PC-3 (cell line): ENCODE measurements at places on chromosomes 16 and 17. TPM values are rescaled to one million over a fixed set of nuclear protein-coding genes. Genes with fewer than 3 reads are reported as not detected.
A peak's percentile ranks its signal among the peaks of the same experiment; 100 is the strongest.

- DNase-seq, result no peak
Measured at GRCh38 chr16:48628359-48628985, 18.5 kb upstream of the N4BP1 start.

DNA sequence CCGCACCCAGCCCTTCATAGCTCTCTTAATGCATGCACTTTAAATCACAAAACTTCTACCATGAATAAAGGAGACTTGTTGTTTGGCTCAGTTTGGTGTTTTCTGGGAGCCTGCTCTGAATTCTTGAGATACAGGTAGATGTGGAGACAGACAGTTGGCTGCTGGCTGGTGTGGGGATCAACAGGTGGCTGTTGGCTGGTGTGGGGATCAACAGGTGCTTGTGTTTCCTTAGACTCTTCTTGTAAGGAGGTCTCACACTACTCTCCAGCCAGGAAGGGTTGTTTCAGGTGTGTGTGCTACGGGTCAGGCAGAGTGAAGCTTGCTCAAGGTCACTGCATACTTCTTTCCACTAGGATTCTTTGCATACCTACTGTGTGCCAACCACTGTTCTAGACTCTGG lies 265.9 kb downstream of the HS3ST4 start:
- no peak for DNase-seq

DNA sequence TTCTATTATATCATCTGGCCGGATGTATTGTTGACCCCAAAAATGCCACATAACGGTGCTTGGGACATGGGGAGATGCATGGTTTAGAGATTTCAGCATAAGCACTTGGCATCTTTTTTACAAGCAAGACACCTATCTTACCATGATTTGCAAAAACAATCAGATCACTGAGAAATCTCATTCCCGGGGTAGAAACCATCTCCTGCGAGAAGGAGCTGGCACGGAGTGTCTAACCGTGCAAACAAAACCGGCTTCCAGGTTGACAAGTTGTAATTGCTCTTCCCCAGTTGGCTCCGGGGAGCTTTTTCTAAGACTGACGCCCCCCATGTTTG lies 1.0 kb downstream of the SLC16A6 start:
- DNase-seq, result peak; percentile 29

GRCh38 chr17:7982173-7982572 lies 20.2 kb upstream of the GUCY2D start:
- DNase-seq, result peak; percentile 73

DNA sequence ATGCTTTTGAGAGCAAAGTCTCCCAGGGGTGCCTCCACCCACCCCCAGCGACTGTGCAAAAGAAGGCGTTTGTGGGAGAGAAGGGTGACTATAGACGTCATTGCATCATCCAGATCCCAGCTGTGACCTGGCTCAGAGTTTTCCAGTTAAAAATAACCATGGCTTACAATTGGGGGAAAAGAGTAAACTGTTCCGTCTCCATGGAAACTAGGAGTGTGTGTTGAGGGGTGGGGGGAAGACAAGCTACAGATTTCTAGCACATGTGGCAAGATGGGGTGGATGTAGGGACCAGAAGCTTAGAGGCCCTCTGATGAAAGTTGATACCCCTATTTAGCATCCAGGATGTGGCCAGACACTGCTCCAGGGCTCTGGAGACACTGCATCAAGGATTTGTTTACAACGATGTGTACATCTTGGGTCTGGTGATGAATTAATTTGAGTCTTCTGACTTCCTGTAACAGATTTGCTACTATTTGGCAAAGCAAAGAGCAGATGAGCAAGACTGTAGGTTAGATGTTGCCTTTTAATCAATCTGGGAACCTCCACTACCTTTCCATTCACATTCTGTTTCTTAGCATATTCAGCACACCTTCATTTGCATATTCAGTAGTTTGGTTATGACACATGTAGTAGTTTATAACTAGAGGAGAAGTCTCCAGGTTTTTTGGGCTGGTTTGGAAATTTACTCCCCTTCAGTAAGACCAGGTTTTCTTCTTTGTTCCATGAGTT lies 6.2 kb upstream of the DUSP14 start:
- DNase-seq, result no peak

DNA sequence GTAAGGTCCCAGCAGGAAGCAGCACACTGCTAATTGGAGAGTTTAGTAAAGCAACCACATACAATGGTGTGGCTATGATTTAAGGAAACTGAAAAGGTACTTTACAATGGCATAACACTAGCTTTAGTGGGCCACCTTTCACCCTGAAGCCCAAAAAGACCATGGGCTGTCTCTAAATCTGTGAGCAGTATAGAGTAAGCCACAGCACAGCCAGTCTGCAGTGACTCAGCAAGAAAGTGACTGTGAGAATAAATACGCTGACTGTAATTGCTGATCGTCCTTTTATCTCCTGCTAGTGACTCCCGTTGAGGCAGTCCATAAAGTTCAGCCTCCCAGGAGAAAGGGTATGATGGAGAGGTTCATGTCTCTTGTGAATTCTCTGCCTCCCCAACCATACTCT lies 679.8 kb upstream of the KIF2B start:
- DNase-seq, result peak; percentile 19

DNA sequence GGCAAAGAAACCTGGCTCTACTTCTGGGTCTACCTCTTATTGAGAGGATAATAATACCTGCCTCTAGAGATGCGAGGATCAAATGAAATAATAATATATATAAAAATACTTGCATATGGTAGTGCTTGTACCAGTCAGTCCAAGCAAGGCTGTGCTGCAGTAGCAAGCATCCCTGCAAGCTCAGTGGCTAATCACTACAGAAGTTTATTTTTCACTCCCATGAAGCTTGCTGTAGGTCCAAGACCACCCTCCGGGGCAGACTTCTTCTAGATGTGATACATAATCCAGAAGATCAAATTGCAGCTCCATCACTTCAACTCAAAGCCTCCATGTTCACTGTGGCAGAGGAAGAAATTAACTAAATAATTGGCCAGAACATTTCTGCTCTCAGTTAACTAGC lies 48.9 kb upstream of the NKD1 start:
- no peak for DNase-seq

DNA sequence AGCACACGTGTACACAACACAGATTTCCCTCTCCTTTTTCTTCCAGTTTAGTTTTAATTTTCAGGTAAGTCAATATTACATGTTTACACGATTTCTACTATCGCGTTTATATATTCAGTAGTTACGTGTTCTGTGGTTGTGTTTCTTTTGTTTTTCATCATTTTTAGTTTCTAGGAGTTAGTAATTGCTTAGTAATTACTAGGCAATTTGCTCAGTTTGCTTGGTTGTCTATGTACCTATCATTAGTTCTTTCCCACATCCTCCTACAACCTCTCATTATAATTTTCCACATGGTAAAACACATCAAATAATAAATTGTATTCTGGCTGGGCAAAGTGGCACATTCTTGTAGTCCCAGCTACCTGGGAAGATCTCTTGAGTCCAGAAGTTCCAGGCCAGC lies 24.6 kb upstream of the GUCY2D start:
- DNase-seq, result no peak

DNA sequence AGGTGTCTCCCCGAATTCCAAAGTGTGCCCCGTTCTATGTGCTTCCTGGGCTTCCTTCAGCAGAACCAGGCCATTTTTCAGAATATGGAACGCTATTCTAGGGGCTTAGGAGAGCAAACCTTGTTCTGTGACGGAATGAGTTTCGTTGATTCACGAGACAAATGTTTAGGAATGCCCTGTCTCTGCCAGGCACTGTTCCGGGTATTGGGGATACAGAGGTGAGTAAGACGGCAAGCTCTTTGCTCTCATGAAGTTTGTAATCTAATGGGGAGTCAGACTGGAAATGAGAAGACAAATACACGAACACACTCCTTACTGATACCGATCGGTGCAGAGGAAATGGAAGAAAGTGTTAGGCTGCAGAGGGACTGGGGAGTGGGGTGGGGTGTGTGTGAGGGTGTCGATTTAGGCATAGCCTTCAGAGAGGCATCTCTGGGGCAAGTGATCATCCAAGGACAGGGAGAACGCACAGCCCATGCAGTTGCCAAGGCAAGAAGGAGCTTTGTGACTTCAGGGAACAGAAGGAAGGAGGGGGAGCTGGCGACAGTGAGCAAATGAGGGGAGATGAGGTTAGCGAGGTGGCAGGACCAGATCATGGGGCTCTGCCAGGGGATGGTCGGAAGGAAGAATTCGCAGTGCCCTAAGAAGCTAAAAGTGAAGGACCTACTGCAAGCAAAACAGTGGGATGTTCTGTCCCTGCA lies 189.6 kb downstream of the MSI2 start:
- no peak for DNase-seq

DNA sequence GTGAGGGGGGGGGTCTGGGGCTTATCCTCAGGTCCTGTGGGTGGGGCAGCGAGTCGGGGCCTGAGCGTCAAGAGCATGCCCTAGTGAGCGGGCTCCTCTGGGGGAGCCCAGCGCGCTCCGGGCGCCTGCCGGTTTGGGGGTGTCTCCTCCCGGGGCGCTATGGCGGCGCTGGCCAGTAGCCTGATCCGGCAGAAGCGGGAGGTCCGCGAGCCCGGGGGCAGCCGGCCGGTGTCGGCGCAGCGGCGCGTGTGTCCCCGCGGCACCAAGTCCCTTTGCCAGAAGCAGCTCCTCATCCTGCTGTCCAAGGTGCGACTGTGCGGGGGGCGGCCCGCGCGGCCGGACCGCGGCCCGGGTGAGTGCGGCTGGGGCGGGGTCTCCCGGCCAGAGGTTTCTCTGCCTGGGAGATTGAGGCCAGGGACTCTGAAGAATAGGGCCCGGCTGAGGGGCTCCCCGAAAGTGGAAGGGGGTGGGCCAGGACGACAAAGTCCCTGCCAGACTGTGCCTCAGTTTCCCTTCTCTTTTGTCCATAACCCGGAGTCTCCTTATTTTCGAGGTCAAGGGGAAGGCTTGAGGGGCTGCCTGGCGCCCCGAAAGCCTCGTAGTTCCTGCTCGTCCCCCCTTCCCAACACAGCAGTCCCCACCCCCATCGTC lies at the start of gene FGF11:
Gene FGF11, plus strand, starts transcription at position 51 of the 651 bp plus-strand sequence. Its CDS starts 109 bp downstream, at position 160.
- DNase-seq, result no peak

- no peak for DNase-seq
Measured at GRCh38 chr17:34645594-34645993, 66.2 kb downstream of the TMEM132E start.

GRCh38 chr17:78812855-78813254 lies 27.8 kb downstream of the USP36 start:
- no peak for DNase-seq

DNA sequence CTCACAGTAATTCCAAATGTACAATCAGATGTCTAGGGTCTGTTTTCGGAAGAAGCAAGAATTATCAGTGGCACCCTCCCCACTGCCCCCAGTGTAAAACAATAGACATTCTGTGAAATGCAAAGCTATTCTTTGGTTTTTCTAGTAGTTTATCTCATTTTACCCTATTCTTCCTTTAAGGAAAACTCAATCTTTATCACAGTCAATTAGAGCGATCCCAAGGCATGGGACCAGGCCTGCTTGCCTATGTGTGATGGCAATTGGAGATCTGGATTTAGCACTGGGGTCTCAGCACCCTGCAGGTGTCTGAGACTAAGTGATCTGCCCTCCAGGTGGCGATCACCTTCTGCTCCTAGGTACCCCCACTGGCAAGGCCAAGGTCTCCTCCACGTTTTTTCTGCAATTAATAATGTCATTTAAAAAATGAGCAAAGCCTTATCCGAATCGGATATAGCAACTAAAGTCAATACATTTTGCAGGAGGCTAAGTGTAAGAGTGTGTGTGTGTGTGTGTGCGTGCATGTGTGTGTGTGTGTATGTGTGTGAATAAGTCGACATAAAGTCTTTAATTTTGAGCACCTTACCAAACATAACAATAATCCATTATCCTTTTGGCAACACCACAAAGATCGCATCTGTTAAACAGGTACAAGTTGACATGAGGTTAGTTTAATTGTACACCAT lies 59.7 kb downstream of the HLF start:
- no peak for DNase-seq

- DNase-seq, result no peak
Measured at GRCh38 chr17:39666231-39666600, 1.1 kb downstream of the TCAP start.

DNA sequence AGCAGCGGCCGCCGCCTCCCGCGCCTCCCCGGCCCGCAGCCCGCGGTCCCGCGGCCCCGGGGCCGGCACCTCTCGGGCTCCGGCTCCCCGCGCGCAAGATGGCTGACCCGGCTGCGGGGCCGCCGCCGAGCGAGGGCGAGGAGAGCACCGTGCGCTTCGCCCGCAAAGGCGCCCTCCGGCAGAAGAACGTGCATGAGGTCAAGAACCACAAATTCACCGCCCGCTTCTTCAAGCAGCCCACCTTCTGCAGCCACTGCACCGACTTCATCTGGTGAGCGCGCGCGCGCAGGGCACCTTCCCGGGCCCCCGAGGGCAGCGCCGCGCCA lies 258 bp downstream of the PRKCB start:
- DNase-seq, result no peak

- DNase-seq, result peak; percentile 87
Measured at GRCh38 chr16:67173808-67174705, 3.7 kb downstream of the NOL3 start.

DNA sequence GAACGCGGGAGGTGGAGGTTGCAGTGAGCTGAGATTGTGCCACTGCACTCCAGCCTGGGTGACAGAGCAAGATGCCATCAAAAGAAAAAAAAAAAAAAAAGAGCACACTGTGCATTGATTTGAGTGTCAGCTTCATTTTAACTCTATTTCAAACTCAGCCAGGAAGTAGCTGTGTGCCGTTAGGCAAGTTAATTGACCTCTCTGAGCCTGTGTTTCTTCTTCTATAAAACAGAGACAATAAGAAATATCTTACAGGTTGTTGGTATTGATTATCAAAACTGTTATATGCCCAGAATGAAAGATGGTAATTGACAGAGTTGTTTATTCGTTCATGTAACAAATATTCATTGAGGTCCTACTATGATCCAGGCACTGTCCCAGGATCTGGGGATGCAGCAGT lies 83.3 kb downstream of the CMC2 start:
- no peak for DNase-seq

DNA sequence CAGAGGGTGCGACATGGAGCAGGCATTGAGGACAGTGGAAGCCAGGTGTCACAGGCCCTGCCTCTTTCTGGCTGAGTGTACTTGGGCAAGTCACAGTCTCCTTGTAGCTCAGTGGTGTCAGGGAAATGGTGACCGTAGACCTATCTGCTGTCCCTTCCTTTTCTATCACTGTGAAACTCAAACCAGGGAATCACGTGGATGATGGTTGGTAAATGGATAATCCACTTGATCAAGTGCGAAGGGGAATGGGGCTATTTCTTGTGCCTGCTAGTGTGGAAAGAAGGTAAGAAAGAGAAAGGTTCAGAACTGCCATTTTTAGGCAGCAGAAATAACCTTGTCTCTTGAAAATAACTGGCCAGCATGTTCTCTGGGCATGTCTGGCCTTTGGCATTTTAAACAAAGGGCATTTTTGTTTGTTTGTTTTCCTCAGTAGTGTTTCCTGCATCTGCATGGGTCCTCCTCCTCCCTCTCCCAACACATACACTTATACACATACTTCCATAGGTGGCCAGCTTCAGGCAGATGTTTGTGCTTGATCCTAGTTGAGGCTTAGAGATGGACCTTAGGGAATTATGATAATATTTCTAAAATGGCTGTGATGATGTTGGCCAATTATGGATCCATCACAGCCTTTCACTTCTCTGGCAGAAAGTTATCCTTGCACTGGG lies 7.1 kb downstream of the TBX4 start:
- DNase-seq, result no peak

GRCh38 chr16:57534881-57535658 lies 1.3 kb downstream of the CCDC102A start:
- DNase-seq, result no peak

Gene PLA2G10
- total RNA-seq, result 0.22 TPM in 1 of 2 replicates, not detected in the other

Gene TNS4
- total RNA-seq, result 127 and 128 TPM in 2 replicates

Gene CCDC137
- total RNA-seq, result 49.9 and 71.0 TPM in 2 replicates

Gene ATP2C2
- 26.0 and 40.5 TPM in 2 replicates for total RNA-seq

Gene MGAT5B
- total RNA-seq, result 4.9 and 10.3 TPM in 2 replicates

Gene ANKRD13B
- 11.2 and 11.5 TPM in 2 replicates for total RNA-seq

Gene PIRT
- total RNA-seq, result not detected in 2 replicates

Gene CBFB
- 50.6 and 103 TPM in 2 replicates for total RNA-seq

Gene MED13
- total RNA-seq, result 26.0 and 36.8 TPM in 2 replicates

Gene DNASE1L2
- 1.6 and 2.7 TPM in 2 replicates for total RNA-seq

Gene ARMC5
- 5.4 and 5.8 TPM in 2 replicates for total RNA-seq

Gene CTDNEP1
- 52.4 and 68.5 TPM in 2 replicates for total RNA-seq
